T-helper 2 cell (primary cell): ENCODE measurements at places on chromosomes 6 and 20.

- no peak for DNase-seq
Measured at GRCh38 chr20:50518270-50518721, 8.1 kb downstream of the PTPN1 start.

DNA sequence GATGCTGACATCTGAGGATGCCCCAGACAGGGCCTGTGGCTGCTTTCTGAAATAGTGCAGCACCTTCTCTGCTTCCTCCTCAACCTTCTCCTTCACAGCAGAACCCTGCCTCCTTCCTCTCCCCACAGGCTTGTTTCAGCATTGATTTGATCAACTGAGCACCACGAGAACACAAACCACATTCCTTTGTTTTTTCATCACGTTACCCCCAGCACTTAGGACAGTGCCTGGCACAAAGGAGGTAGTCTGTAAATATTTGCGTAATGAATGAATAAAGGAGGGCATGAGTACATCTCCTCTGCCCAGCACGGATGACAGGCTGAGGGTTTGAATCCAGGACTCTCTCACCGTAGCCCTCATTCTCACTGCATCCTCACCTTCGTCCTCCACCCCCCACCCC is 21.3 kb upstream of the WFDC2 start:
- DNase-seq = no peak

DNA sequence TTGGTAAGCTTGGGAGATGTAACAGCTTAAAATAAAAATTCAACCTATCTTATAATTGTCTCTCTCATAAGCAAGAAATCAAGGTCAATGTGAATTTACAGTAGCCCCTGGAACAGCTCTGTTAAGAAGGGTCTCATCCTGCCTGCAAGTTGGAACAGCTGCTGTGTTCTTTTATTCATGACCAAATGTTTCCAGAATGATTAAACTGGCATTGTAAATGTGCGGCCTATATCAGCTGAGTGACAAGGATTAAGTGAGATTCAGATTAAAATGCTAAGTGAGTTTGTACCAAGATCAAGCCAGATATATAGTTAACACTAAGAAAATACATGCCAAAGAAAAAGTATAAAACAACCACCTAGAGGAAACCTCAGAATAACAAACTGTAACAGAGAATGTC is 45.3 kb upstream of the NRSN1 start:
- no peak for DNase-seq

- no peak for DNase-seq
Measured at GRCh38 chr6:15493437-15494168, 169.2 kb downstream of the DTNBP1 start.
